ENCODE measurements at places on chromosomes 3 and 15.

GRCh38 chr3:135757421-135757820 is 208.1 kb upstream of the PPP2R3A start:
- no peaks in the 10 kb centered on the region for H3K4me1 ChIP-seq
- H3K27ac ChIP-seq: no peak overlapping the region
- H3K36me3 ChIP-seq: no peaks in the 10 kb centered on the region

DNA sequence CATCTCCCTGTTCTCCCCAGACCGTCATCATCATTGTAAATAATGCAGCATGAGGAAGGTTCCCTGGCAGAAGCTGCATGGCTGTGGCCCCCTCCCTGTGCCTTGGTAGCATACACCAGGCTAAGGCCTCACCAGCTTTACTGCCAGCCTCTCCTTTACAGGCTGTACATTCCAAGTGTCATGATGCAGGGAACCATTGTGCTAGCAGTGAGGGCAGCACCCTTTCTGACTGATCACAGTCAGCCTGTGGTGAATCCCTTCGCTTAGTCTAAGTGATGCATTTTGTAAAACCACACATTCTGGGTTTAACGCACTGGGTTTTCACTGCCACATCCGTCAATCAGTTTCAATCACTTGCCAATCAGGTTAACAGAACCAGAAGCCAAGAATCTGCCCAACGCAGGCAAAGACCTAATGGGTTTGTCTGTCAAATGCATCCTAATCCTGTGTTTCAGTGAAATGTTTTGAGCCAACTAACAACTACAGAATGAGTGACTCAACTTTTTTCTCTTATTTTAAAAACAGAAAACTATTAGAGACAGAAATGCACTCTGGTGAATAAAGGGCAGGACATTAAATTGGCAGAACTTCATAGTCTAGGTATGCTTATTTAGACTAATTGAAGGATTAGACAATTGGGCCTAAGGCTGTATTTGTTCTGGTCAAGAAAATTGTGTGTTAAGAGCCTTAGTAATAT is 225.9 kb upstream of the DPH6 start:
- H3K27me3 ChIP-seq: no peaks in the 10 kb centered on the region
- DNase-seq: peak; percentile 25
- no peak overlapping the region for H3K4me3 ChIP-seq
- no peak overlapping the region for H3K27ac ChIP-seq

DNA sequence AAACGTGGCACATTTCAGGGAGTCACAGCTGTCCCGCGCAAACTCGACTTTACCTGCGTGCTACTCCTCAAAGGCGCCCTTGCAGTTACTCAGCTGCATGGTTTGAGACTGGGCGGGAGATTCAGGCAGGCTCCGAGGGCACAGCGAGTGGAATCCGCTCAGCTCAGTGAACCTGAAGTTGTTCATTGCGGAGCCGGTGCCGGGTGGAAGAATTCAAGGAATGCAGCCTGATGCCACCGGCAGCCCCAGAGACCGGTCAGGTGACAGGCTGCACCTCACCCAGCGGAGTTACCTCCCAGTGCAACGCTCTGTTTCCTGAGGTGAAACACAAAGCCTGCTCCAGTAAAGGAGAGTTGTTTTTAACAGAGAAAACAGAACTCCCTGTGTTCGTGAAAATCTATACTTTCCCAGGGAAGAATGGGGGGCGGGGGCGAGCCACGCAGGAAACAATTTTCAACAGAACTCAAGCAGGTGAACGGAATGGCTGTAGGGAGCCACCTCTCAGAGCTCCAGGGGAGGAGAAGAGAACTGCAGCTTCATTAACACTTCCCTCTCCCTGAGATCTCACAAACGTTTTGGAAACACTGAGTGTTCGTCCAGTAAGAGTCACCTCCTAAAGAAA is 3.8 kb downstream of the VEPH1 start:
- H3K4me1 ChIP-seq: peaks cover 3% of the 10 kb centered on the region
- no peaks in the 10 kb centered on the region for H3K36me3 ChIP-seq
- H3K27ac ChIP-seq: no peak overlapping the region
- peak overlapping the region; percentile 51 for H3K4me3 ChIP-seq
- peak; percentile 49 for DNase-seq

- no peak overlapping the region for H3K27ac ChIP-seq
- no peaks in the 10 kb centered on the region for H3K36me3 ChIP-seq
- no peak overlapping the region for H3K4me3 ChIP-seq
- peak; percentile 94 for DNase-seq
These were observed 89.8 kb upstream of the MEX3B start for GRCh38 chr15:82135638-82136037.

GRCh38 chr15:23385886-23386430 is 31.4 kb downstream of the GOLGA8S start:
- no peak overlapping the region for H3K27ac ChIP-seq
- no peaks in the 10 kb centered on the region for H3K4me1 ChIP-seq
- no peaks in the 10 kb centered on the region for H3K36me3 ChIP-seq
- H3K27me3 ChIP-seq: no peaks in the 10 kb centered on the region
- DNase-seq: no peak

All from fibroblast of lung (primary cell).